ENCODE measurements at places on chromosomes 12 and 14.

DNA sequence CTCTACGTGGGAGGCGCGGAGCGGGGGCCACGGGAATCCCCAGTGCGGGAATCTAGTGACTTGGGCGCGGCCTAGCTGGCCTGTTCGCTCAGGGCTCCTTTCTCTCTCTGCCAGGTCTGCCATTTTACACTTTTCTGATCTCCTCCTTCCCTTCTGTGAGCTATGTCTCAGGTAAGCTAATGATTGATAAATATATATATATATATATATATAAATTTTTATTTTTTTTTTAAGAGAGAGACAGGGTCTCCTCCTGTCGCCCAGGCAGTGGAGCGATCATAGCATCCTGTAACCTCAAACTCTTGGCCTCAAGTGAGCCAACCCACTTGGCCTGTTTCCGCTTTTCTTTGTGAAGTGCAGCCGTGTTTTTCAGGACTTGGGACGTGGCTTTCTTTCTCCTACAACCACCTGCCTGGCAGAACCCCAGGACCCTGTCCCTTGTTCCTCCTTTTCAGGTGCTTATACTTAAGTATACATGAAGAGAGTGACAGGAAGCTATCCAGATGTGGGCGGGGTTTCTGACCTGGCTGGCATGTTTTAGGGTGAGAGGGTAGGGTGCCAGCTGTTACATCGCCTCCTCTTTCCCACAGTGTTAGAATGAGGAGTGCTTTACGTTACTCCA is 547 bp downstream of the ZNF140 start:
- peak; percentile 8 for DNase-seq

DNA sequence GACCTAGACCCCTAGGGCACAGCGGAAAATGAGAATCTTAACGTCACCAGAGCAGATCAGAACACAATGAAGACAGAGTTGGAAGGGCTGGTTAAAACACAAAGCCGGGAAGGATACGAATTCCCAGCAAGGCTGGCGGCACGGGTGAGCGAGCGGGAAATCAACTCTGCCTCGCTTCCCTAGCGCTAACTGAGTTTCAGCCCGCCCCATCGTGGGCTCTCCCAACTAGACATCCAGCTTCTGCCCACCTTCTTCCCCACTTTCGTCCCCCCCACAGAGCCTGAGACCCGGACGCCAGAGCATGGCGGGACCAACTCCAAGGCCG is 377 bp downstream of the CCNT1 start:
- no peak for DNase-seq

GRCh38 chr12:70885956-70886355 is 34.6 kb downstream of the PTPRR start:
- no peak for DNase-seq

DNA sequence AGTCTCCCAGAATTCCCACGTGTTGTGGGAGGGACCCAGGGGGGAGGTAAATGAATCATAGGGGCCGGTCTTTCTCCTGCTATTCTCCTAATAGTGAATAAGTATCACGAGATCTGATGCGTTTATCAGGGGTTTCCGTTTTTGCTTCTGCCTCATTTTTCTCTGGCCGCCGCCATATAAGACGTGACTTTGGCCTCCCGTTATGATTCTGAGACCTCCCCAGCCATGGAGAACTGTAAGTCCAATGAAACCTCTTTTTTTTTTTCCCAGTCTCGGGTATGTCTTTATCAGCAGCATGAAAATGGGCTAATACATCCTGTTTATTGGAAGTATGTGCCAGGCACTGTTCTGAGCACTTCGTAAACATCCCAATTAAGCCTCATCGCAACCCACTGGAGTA is 788 bp downstream of the KRT72 start:
- no peak for DNase-seq

DNA sequence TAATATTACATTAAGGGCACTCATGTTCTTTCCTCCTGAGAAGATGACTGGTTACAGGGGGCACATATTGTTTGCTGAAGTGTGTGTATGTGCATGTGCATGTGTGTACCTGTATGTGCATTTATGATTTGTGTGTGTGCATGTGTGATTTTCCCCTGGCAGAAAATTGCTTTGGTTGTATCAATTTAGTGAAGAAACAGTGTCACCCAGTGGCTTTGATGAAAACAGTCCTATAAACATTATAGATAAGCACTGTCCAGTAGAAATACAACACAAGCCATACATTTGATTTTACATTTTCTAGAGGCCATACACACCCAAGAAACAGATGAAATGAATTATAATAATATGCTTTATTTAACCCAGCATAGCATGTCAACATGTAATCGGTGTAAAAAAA is 8.6 kb downstream of the PDE3A start:
- DNase-seq, result no peak

Data from activated naive CD8-positive, alpha-beta T cell treated with anti-CD3 and anti-CD28 coated beads for 36 hours (primary cell).